Stimulated activated CD4-positive, alpha-beta T cell treated with anti-CD3 and anti-CD28 coated beads, TNF-alpha, amount 100 ng/mL, for 4 hours (primary cell): ENCODE measurements at places on chromosomes 11 and 22.

GRCh38 chr11:46388619-46389449 lies 2.7 kb downstream of the CHRM4 start:
- DNase-seq = no peak

DNA sequence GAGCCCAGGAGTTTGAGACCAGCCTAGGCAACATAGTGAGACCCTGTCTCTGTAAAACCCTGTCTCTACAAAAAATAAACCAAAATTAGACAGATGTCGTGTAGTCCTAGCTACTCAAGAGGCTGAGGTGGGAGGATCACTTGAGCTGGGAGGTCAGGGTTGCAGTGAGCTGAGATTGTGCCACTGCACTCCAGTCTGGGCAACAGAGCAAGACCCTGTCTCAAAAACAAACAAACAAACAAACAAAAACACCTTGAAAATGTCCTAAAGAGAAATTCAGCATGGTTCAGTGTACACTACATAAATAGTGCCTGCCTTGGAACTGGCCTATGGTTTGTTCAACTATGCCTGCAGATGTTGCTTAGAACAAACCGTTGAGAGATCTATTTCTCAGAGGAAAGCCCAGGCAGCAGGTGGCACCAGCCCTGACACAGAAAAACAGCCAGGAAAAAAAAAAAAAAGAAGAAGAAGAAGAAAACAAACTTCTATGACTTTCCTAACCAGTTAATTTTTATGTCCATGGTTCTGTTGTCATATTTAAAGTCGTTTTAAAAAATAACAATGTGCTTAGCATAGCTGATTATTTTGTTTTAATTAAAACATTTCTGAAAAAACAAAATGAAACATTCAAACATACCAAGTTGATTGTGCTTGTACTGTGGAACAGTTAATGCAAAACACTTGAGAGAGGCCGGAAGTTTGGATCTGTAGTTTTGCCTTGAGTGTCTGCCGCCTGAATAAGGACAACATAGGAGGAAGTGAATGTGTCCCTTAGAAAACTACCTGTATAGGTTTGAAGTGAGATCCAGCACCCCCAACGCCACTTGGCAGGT lies 5.4 kb downstream of the KREMEN1 start:
- no peak for DNase-seq

- no peak for DNase-seq
Observed at GRCh38 chr11:66696146-66696545, 18.5 kb upstream of the RBM4B start.

DNA sequence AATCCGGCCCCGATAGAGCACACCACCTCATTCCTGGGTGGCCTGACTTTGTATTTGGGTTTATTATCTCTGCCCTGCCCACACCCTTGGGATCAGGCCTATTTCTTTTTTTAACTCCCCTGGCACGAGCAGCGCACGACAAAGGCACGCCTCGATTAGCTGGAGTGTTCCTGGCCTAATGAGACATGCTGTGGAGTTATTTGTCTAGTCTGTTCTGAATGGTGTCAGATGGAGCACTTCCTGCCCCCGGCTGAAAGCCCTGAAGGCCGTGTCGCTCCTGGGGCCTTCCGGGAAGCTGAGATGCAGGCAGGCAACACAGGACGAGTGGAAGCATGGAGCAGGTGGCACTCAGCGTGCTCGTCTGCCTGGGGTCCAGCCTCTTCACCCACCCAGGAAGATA lies 47.1 kb downstream of the LARGE1 start:
- DNase-seq = no peak

- no peak for DNase-seq
Observed at GRCh38 chr22:39536711-39537110, 4.2 kb upstream of the RPS19BP1 start.

GRCh38 chr11:81005595-81005994 lies 1564.8 kb upstream of the TENM4 start:
- no peak for DNase-seq

DNA sequence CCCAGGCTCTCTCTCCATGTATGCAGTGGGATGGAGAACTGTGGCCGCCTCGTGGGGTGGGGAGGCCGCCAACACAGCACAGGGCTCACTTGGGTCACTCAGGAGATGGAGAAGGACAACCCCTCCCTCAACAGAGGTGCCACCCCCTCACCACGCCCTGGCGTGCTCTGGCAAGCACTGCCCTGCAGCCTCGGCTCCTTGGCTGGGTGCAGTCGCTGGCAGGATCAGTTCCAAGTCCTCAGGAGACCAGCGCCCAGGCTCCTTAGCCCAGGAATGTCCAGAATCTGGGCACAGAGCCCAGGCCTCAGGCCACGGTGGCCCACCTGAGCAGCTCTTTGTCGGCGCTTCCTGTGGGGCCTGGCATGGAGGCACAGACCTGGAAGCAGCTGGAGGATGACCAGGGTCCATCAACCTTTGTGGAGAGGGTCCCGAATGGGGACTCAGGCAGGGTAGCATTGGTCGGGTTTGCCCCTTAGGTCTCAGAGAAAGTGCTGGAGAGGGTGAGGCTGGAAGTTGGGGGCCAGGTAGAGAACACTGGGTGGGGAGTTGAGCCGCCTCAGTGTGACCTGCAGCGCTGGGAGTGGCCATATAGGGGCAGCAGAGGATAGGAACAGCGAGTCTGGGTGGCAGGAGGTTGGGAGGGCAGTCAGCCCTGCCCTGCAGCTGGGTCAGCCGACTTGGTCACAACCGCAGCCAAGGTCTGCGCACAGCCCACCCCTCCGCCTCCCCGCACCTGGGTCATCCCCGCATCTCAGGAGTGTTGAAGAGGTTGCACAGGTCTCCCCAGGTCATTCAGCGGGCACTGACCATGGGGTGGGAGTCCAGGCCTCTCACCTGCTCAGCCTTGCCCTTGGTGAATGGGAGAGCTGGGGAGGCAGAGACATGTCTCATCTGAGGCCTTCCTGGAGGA lies 8.2 kb downstream of the SUSD2 start:
- DNase-seq = no peak

DNA sequence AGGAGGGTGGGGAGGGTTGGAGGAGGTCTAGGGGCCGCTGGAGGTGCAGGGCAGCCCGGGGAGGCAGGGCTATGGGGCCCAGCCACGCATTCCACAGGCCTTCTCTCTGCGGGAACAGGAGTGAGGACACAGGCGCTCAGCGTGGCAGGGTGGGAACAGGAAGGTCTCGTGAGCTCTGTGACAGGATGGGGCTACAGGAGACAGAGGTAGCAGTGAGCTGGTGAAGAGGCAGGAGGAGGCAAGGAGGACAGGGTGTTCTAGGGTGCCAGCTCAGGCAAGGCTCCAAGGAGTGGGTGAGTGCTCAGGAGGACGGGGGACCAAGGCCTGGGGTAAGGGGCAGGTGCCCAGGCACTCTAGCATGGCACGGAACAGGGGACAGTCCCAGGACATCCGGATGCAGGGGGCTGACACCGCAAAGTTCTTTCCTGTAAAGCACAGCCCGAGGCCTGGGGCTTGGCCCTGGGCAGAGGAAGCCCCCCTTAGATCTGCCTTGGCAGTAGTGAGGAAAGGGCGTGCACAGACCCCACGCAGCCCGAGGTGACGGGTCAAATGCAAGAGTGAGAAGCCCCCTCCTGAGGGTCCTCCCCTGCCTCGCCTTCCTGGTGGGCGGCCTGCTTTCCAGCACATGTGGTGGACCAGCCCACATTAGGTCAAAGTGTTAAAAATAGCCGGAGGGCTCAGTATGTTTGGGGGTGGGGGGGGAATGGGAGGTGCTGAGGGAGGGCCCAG lies 4.7 kb upstream of the NEAT1 start:
- no peak for DNase-seq

GRCh38 chr11:73510877-73511276 lies 87.0 kb downstream of the FAM168A start:
- DNase-seq = no peak

- no peak for DNase-seq
Observed at GRCh38 chr22:24325105-24325757, 54.6 kb downstream of the SPECC1L start.

DNA sequence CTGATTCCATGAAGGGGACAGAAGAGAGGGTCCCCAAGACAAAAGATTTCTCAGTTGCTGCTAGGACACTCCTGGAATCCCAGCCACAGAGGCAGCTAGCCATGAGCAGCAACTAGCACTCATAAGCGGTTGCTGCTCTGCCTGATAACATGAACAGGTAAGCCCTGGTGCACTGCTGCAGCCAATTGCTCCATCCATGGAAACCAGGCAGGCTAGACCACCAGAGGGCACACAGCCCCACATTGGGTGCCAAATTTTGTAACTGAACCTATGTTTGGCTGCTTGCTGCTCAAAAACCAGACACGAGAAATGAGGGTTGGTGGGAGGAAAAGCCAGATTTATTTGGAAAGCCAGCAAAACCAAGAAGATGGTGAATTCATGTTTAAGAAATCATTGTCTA lies 21.9 kb upstream of the QSER1 start:
- no peak for DNase-seq

DNA sequence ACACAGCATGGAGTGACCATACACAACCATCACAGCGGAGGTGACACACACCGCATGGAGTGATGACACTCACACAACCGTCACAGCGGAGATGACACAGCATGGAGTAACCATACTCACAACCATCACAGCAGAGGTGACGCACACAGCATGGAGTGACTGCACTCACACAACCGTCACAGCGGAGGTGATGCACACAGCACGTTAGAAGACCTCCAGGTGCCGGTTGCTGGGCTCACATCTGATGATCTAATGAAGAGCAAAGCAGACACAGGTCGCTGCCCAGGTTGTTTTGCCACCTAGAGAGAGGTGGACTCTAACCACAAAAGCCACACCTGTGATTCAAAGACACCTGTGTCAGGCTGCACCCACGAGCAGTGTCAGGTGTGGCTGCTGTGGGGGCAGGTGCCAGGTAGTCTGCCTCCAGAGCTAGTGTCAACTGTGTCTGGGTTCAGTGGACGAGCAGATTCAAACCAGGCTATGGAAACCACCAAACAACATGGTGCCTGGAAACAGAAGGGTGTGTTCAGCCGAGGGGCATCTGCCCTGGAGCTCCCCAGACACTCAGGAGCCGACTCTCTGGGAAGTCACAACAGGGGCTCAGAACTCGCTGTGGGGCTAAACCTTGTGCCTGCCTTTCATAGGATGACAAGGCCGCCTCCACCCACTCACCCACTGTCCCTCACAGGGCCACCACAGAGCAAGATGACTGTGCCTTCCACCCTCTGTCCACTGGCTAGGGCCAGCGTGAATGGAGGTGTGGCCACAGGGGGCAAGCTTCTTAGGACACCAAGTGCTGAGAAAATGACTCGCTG lies 608.2 kb downstream of the TBC1D22A start:
- no peak for DNase-seq

GRCh38 chr22:23179381-23180299 lies 669 bp upstream of the BCR start:
- DNase-seq = no peak
